ENCODE measurements at places on chromosomes 11 and 22.

DNA sequence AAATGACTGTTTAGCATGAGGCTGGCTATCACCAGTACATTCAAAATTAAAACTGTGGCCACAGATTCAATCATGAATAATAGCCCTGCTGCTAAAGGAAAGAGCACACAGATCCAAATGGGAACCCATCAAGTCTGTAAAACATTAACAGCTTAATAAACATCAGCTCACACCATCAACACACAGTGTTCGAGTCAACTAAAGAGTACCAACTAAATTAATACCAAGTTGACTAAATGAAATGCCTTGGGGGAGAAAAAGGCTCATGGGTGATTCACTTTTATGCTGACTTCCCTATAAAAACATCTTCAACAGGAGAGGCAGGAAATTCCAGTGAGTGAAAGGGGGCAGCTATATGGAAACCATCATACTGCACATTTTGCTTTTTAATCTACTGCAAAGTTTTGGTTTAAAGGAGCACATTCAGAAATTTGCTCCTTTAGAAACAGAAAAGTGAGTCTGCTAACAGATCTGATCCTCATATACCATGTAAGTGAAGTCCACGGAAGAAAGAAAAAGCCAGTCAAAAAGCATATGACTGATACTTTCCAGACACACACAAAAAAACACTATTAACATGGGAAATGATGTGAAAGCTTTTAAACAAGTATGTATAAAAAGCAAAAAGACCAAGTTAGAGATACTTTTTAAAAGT lies 16.3 kb downstream of the LGR4 start:
- DNase-seq, result no peak

DNA sequence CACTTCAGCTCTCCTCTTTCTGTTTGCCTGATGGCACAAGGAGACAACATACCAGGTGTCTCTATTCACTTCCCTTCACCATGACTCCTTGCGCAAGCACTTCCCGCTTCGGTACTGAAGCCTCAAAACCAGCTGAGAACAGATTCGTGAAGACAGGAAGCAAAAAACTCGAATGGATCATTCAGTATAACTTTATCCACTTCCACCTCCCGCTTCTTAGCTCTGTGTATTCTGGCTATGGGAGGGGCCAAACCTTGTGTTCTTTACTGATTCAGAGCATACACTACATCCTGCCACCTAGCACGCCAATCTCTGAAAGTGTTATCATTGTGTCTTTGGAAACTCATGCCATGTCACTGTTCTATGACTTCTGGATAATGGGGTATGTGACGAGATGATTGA lies 62.2 kb upstream of the ADA2 start:
- no peak for DNase-seq

DNA sequence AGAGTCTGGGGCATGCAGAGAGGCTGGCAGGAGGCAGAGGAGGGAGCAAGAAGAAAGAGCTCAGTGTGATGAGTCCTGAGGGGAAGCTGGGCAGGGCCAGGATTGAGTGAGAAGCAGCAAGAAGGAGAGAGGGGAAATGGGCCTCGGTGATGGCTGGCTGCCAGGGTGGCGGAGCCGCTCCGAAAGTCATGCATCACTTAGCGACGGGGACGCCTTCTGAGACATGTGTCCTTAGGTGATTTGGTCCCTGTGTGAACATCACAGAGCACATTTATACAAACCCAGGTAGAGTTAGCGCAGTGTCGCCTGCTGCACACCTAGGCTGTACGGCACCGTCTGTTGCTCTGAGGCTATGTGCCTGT lies 15.1 kb downstream of the TBC1D22A start:
- DNase-seq, result no peak

DNA sequence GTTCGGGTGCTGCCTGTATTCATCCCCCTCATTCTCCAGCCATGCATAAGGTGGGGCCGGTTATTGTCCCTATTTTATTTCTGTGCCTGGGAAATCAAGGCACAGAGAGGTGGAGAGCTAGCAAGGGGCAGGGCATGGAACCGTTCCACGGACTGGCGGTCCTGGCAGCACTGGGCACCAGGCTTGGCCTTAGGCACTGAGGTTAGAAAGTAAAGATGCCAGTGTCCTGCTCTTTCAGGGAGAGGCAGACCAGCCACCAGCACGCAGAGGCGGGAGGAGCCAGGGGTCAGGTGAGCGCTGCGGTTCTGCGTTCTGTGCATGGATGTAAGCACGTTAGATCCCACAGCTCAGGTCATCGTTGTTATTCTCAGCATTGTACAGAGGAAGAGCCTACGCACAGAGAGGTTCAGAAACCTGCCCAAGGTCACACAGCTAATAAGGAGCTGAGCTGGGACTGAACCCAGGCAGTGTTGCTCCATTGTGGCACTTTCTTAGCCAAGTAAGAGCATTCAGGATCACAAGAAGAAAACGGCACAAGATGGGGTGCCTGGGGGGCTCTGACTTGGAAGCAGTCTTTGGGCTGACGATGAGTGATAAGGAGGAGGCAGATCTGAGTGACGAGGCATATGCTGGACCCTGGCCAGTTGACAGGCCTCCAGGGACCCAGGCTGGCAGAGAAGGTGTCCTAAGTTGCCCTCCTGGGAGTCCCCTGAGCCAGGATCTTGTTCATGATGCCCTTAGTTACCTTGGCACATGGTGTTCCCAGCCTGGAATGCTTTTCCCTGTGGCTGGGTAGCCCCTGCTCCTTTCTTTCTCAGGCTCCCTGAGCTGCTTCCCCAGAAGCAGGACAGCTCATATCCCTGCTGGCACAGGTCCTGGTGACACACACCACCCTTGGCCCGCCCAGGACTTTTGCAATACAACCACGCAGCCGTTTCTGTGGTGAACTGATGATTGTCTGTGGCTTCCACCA lies 41.1 kb downstream of the OSBPL5 start:
- no peak for DNase-seq

DNA sequence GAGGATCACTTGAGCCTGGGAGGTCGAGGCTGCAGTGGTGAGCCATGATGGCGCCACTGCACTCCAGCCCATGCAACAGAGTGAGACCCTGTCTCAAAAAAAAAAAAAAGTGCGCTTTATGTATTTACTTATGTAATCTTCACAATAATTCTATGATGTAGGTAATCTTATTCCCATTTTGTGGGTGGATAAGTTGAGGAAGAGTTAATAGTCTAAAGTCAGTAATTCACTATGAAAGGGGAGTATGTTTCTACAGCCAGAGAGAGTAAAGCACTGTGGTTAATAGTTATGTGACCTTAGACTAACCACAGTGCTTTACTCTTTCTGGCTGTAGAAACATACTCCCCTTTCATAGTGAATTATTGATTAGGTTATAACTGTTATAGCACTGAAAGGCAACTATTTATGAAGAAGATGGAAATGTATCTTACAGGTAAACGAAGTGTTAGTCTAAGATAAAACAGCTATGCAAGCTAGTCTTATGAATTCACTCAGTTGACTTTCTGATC lies 11.9 kb downstream of the CTR9 start:
- no peak for DNase-seq

- DNase-seq, result no peak
These were observed 33.1 kb upstream of the SPTBN2 start for GRCh38 chr11:66762088-66762487.

GRCh38 chr11:99325847-99326246 lies 305.1 kb downstream of the CNTN5 start:
- no peak for DNase-seq

All from stimulated activated CD8-positive, alpha-beta memory T cell treated with anti-CD3 and anti-CD28 coated beads, Interleukin-4, amount 100 ng/mL, for 1 hour (primary cell).